ENCODE measurements at places on chromosomes 6 and 20.
A peak's percentile ranks its signal among the peaks of the same experiment; 100 is the strongest.

GRCh38 chr20:53045941-53046340 is 73.8 kb downstream of the TSHZ2 start:
- no peak for DNase-seq

DNA sequence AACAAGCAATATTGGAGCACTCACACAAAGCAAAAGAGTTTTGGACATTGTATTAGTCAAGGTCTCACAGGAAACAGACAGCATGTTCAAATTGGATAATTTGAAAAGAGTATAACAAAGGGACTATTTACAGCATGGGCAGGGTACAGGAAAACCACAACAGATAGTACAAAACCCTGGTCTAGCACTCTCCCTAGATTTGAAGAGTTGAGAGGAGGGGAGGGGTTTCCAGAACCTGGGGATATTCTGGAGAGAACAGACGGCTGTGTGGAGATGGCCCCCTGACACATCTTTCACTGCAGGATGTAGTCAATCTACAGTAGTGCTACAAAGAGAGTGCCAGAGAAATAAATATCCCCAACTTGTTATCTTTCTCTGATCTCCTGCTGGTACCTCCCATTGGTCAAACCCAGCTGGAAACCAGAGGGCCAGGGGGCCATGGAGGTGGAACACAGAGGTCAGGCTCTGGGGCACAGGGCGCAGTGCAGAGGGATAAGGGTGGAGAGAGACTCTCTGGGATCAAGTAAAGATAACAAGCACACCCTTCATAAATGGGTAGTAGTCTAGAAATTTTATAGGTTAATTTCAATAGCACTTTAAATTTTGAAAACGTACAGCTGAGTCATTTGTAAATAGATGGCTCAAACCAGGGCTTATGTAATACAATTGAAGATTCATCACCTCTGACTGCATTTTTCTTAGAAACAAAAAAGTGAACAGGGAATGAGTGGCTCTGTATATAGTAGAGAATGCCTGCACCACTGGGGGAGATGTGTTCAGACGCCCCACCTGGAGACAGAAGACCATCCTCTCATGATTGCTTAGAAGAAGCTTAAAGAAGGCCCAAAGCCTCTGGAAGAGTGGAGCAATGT is 25.7 kb downstream of the RCAN2 start:
- no peak for DNase-seq

DNA sequence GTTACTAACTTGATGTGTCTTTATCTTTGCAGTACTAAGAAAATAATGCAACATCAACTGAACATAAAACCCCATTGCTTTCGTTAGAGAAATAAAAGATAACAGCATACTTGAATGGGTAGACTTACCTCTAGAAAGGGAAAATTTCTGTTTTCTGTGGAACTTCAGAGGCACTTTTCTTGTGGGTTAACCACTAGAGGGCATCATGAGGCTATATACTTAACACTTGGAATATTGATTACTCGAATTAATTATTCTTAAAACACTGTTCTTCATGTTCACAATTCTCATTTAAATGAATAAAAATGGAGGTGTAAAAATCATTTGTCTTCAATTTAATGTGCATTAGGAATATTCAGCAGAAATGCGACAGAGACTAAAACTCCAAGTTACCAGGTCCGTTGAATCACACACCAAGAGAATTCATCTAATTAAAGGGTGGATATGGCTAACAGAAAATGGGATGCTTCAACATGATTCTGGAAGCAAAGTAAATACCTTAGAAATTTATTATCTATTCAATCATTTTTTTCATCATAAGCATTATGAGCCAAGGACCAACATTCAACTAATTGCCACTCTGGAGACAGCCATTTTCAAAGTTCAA is 330.8 kb upstream of the PREP start:
- peak; percentile 36 for DNase-seq

DNA sequence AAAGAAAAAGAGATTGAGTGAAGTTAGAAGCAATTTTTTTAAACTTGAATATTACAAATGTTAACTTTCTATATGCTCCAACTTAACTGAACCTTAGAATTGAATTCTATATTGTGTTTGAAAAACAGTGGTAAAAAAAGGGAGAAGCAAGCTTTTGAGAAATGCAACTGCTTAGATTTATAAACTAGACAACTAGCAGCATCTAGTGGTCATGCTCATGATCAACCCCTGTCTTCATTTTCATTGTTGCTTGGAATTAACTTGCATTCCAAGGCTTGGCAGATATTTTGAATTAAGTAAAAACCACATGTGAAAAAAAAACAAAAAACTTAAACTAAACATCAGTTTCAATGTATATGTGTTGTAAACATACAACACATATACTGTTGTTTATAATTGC is 113.1 kb downstream of the C6orf58 start:
- DNase-seq: peak; percentile 9

- no peak for DNase-seq
Observed at GRCh38 chr6:42616716-42617115, 52.9 kb downstream of the UBR2 start.

DNA sequence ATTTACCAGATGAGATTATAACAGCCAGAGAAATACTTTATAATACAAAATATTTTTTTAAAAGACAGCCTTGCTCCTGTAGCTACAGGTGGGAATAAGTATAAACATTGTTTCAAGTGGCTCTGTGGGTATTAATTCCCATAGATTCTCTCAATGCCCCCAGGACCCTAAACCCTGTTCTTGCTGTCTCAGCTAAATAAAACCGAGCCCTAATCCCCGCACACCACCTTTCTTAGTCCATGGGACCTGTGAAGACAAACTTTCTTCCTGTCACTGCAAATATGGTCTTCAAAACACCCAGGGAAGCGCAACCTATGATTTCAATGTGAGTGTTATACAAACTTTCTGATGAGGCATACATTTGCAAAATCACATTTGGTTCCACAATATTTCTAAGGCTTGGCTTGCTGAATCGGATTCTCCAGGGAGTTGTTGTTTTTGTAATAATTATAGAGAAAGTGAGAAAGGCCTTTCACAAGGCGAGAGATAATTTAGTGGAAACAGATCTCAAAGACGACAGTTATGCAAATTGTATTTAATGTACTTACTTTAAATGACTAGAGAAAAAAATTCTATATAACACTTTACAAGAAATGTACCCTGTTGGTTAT is 11.1 kb downstream of the SMLR1 start:
- no peak for DNase-seq

DNA sequence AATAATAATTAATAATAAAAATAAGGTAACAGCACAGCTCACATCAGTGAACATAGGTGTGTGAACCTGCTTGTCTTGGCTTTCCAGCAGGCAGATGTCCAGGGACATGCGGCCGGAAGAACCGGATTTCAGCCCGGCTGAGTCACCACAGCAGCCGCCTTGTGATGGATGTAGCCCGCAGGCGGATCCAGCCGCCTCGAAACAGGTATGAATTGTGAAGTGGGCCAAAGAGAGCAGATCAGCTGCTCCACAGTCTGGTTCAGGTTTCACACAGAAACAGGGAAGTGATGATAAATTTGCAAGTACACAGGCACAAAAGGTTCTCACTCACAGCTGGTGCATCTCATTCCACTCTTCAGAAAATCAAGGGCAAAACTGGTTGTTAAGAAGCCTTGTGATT is 55.1 kb downstream of the ID4 start:
- DNase-seq: no peak

GRCh38 chr20:37314099-37314498 is 24.6 kb downstream of the MANBAL start:
- no peak for DNase-seq

- DNase-seq: peak; percentile 57
Observed at GRCh38 chr6:15131651-15132061, 114.2 kb upstream of the JARID2 start.

GRCh38 chr20:49880177-49880576 is 35.2 kb downstream of the SPATA2 start:
- DNase-seq: no peak

GRCh38 chr20:3660262-3661059 is 2.7 kb downstream of the GFRA4 start:
- DNase-seq: no peak

GRCh38 chr6:15512721-15513120 is 150.1 kb downstream of the DTNBP1 start:
- DNase-seq: no peak

- DNase-seq: peak; percentile 45
Observed at GRCh38 chr6:143007646-143008045, 53.0 kb upstream of the AIG1 start.

GRCh38 chr6:36418558-36418957 is 24.1 kb downstream of the PXT1 start:
- DNase-seq: no peak

DNA sequence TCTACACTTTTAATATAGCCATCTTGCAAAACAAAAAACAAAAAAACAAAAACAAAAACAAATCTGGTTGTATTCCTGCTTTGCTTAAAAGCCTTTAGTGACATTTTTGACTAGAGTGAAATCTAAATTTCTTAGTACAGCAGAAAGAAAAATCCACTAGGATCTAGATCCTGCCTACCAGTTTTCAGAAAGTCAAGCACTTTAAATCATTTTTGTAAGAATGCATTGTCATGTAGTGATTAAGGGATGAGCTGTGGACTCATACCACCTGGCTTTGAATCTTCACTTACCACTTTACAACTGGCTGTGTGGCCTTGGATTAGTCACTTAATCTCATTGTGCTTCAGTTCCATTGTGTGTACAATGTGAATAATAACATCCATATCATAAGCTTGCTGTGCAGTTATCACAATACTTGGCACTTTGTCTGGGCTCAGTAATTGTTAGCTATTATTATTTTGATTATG is 4.0 kb downstream of the MKKS start:
- no peak for DNase-seq

- no peak for DNase-seq
Observed at GRCh38 chr6:90386399-90387382, 90.0 kb upstream of the BACH2 start.

GRCh38 chr6:786946-787763 is 94.2 kb upstream of the EXOC2 start:
- no peak for DNase-seq

DNA sequence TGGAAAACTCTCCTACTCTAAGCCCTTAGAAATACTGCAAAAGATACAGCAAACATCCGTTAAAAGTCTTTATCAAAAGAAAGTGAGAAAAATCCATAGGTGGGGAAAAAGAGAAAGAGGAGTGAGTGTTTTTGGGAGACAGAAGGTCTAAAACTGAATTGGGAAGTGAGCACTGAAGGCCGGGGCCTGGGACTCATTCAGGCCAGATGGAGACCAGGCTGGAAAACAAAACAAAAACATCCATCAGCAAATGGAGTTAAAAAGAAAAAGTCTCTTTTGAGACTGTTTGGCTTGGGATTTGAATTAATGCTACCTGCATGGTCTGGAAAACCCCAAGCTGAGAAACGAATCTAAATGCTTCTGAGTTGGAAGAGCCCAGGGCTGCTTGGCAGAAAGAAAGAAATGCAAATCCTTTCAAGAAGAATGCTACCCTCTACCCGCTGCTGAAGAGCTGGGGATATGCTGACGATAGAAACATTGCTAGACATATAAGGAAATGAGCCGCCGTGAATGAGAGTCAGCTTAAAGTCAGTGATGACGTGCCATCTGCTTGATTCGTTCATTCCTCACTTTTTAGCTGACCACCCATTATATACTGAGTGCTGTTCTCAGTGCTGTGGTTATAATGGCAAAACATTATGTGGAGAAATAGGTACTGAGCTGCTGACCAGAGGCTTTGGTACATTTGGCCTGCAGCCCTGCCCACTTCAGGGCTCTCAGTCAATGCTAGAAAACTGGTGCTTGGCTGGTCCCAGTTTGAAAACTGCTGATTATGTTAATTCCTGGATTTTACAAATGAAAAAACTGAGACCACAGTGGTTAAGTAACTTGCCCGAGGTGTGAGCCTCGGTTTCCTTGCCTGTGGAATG is 28.0 kb upstream of the TULP4 start:
- DNase-seq: peak; percentile 96
